GM23338 (cell line): ENCODE measurements at places on chromosomes 3 and 15. TPM values are rescaled to one million over a fixed set of nuclear protein-coding genes. Genes with fewer than 3 reads are reported as not detected.
A peak's percentile ranks its signal among the peaks of the same experiment; 100 is the strongest.

GRCh38 chr3:115187149-115187757, 40.2 kb upstream of the ZBTB20 start:
- no peak for DNase-seq

Gene CCDC54
- not detected in 2 replicates for total RNA-seq

- peak; percentile 39 for DNase-seq
Measured at GRCh38 chr3:179027326-179027900, 44.2 kb downstream of the ZMAT3 start.

GRCh38 chr15:29437888-29438702, 168.5 kb upstream of the NSMCE3 start:
- no peak for DNase-seq

- no peak for DNase-seq
Measured at GRCh38 chr3:34357461-34357860, 559.0 kb downstream of the PDCD6IP start.

DNA sequence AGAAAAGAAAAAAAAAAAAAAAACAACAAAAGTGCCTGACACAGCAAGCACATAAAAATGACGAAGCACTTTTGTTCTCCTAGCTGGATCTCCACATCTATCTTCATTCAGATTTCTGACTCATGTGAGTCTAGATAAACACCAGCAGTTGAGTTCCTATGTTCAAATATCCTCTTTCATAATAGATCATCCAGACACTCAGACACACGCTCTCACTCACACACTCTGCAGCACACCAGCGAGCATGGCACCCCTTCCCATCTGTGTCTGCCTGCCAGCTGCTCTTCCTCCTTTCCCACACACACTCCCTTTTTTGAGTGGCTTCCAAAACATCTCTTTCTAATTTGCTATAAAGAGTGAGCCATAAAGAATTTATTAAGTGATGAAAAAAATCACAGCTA, 19.8 kb upstream of the CELF6 start:
- DNase-seq: no peak

- DNase-seq: peak; percentile 34
Measured at GRCh38 chr15:39787479-39787878, 4.8 kb upstream of the FSIP1 start.

GRCh38 chr3:17852217-17852616, 109.8 kb upstream of the TBC1D5 start:
- no peak for DNase-seq

DNA sequence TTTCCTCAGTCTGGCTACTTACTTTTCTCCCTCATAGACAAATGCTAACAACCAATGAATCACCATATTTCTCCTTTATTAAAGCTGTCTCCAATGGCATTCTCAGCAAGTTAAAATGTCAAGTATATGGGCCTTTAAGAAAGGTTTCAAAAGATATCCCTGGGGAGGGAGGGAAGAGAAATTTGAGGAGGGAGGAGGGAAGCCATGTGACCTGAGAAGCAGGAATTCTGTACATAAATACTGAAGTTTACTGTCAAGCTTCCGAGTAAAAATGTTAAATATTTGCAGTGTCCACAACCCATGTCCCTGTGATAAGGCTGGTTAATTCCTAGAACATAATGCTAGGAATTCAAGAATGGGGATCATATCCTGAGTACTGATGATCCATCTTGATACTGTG, 175.9 kb downstream of the CNTN4 start:
- no peak for DNase-seq

DNA sequence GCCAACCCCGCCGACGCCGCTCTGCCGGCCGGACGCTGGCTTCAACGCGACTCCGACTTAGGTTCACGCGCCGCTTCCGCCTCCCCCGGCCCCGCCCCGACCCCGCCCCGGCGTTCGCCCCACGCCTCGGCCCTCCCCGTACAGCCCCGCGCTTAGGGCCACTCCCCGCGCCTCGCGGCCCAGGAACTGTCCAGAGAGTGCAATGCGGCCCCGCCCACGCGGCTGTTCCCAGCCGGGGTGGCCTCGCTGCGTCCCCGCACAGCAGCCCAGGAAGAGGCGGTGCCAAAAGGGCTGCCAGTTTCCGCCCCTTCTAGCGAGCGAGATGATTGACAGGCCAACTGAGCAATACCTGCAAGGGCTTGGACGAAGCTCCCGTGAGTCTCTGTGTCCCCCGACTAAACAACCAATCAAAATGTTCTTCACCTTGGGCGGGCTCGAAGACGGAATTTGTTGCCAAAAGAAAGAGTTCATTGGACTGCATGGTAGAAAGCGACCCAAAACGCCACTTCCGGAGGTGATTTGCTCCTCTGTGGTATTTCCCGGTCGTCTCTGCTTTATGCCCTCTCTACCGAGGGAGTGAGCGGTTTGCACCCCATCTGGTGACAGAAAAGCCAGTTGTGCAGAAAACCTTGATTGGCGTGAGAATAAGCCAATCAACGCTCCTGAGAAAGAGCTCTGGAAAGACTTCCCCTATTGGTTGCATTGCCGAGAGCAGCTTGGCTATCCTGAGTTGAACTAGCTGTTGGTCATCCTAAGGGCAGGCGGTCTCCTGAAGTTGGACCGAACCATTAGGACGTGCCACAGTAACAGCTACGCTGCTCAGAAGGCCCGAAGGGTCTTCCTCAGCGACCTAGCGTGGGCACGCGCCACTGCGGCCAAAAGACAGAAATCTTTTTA, at the start of gene UBP1:
UBP1 (minus strand) TSS at position 78 of the 897 bp plus-strand sequence. CDS start 557 bp downstream, outside the sequence.
- peak; percentile 100 for DNase-seq

GRCh38 chr15:79644091-79644490, 212.0 kb downstream of the MINAR1 start:
- no peak for DNase-seq

DNA sequence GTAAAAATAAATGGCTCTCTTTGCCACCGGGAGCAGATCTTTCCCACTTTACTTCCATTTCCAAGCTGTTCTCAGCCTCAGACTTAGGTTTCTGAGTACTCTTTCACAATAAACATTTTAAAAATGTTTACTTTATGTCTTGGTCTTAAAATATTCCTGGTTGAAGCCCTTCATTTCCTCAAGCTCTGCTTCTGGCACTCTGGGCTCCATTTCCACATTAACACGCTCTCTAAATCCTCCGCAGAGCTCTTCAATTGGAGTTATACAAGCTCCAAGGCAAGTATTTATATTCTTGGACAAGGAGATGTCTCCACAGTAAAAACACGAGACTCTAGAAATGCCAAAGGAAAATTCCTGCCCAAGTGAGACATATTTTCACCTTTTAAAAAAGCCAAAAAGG, 169.3 kb downstream of the GREM1 start:
- DNase-seq: no peak

Gene BFSP2
- not detected in 2 replicates for total RNA-seq

Gene RRP9
- 61.8 and 62.4 TPM in 2 replicates for total RNA-seq

Gene P2RY1
- total RNA-seq: 54.6 and 59.8 TPM in 2 replicates

DNA sequence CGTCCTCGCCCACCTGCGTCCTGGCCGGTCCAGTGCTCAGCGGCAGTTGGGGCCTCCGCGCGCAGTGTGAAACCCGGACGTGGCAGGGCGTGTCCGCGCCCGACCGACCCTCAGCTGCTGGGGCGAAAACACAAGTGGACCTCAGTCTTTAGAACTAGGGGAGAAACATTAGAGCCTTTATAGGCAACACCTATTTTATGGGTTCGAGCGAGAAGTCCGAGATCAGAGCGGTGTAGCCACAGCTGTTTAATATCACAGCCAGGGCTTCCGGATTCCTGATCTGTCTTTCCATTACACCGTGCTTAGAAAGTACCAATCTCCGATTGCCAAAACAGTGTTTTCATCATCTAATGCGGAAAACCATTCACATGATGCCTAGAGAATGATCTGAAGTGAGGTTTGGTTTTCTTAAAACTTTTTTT, 506 bp downstream of the RAD51 start:
- DNase-seq: no peak

DNA sequence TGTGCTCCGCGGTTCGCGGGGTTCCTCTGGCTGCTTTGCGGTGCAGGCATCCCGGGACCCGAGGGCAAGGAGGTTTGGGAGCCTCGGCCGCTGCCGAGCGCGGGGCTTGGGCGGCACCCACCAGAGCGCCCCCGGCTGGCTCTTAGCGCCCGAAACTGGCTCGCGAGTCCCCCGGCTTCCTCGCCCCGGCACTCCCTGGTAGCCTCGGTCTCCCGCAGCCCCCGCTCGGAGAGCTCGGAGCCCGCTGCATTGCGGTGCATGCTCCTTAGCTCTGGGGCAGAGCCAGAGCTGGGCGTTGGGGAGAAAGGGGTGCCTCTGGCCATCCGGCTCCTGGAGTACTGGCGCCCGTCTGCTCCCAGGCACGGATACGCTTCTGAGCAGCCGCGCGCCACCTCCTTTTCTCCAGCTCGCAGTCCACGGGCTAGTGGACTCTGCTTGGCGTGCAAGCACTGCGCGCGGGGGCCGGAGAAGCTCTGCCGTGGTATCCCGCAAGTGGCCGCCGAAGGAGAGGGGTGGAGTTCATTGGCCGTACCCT, 753 bp downstream of the EPHB1 start:
- peak; percentile 56 for DNase-seq

GRCh38 chr15:42154212-42154941, 2.1 kb downstream of the PLA2G4F start:
- DNase-seq: no peak

- peak; percentile 51 for DNase-seq
Measured at GRCh38 chr15:63601026-63601703, 4.0 kb downstream of the FBXL22 start.

DNA sequence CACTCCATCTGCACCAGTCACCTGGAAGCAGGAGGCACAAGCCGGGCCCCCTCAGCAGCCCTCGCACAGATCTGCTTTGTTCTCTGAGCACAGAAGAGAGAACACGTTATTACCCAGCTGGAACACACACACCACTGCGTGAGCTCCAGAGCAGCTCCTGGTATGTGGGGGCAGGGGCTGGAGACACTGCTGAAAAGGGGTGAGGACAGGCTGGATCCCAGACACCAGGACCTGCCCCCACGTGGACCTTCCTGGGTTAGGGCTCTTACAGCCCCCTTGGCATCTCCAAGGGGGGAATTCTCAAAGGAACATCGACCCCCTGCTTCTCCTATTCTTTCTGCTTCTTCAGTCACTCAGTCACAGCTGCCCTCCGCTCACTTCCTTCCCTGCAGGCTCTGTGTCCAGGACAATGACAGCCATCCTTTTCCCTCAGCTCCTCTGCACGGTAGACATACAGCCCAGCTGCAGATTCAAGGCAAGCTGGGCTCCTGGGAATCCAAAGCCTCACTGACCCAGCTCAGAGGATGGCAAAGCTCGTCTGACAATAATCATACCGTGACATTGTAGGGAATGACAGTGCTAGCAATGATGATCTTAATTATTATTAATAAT, 33.7 kb downstream of the PRR20G start:
- no peak for DNase-seq

DNA sequence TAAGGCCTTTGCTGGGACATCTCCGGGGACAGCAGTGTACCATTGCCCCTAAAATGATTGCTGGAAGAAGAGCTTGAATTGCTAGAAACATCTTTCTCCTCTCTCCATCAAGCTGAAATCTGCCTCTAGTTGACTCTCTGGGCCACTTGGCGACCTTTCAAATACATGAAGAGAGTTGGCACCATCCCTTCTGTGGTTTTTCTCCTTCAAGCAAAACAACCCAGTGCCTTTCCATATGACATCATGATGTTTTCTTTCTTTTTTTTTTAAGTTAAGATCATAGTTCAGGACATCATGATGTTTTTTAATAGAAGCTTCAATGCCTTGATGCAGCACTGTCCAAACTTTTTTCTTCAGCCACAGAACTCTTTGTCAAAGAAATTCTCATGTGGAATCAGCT, 144.0 kb upstream of the PTPRG start:
- no peak for DNase-seq

- no peak for DNase-seq
Measured at GRCh38 chr3:116815831-116816588, 106.4 kb downstream of the TUSC7 start.

Gene MST1R
- 3.7 and 4.4 TPM in 2 replicates for total RNA-seq

DNA sequence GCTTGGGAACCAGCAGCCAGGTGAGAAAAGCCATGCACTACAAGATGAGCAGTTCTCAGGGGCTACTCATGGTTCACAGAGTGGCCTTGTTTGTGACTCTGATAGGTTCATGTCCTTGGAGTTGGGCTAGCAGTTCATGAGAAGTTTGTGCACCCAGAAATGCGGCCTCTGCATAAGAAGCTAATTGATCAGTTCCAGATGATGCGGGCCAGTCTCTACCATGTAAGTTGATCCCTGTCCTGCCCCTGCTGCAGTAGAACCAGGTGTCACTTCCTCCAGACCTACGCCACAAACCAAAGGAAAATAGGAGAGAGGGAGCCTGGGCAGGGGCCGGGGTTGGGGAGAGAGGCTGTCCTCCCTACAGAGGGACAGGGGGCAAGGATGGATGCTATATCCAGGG, 27.2 kb upstream of the MANF start:
- no peak for DNase-seq

Gene KLHL6
- 0.12 TPM in 1 of 2 replicates, not detected in the other for total RNA-seq

Gene C3orf70
- 1.1 and 1.5 TPM in 2 replicates for total RNA-seq

Gene ALDH1A3
- 19.8 and 27.9 TPM in 2 replicates for total RNA-seq

Gene HES1
- 40.3 and 42.7 TPM in 2 replicates for total RNA-seq

Gene SERPINI2
- total RNA-seq: 1.8 and 2.5 TPM in 2 replicates

GRCh38 chr3:193190146-193190786, 50.8 kb upstream of the PLAAT1 start:
- DNase-seq: peak; percentile 94

DNA sequence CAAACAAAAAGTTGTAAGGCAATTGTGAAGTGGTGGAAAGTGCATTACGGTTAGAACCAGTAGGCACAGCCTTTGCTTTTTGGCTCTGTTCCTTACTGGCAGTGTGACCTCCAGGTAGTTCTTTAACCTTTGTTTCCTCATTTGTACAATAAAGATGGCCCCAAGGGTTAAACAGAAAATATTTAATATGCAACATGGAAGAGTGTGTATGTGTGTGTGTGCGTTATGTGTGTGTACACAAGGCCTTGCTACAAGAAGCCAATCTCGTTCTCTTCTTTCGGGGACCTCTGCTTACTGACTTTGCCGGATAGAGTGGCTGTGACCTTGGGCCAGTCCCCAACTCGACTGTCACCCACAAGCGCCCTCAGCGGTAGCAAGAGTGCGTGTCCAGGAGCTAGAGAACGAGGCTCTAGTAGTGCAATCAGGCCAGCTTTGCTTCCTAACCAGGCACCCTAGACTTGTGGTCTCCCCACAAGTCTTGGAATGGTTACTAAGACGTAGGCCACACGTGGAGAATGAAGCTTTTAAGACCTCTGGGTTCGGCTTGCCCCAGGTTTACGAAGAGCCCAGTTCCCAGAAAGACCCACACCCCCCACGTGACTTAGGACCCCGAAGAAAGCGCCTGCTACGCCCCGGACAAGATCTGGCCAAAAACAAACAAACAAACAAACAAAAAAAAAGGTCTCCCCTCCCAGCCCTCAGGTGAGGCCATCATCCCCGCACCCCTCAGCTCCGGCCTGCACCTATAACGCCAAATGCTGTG, 593 bp downstream of the CIAO2A start:
- DNase-seq: peak; percentile 76

DNA sequence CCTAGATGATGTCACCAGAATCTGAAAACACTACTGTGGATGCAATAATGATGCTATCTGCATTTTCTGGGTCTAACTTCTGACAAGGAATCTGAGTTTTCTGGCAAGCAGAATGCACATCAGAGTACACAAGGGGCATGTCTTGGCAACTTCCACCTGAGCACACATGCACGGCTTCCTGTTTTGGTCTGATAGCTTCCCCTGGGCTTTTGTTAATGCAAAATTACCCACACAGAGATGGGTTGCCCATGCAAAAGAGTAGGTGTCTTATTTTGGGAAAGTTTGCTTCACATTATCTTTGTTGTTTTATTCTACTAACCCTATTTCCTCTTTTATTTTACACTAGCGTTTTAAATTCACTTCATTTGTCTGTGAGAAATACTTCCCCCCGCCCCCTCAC, 74.2 kb upstream of the SATB1 start:
- no peak for DNase-seq

Gene CLDN11
- total RNA-seq: 8.1 and 8.3 TPM in 2 replicates

GRCh38 chr3:58333206-58334012, 717 bp downstream of the PXK start:
- DNase-seq: peak; percentile 63
